ENCODE measurements at places on chromosomes 2 and 18.
A peak's percentile ranks its signal among the peaks of the same experiment; 100 is the strongest.

GRCh38 chr2:68238955-68239822 is 13.1 kb downstream of the PPP3R1 start:
- DNase-seq: no peak

DNA sequence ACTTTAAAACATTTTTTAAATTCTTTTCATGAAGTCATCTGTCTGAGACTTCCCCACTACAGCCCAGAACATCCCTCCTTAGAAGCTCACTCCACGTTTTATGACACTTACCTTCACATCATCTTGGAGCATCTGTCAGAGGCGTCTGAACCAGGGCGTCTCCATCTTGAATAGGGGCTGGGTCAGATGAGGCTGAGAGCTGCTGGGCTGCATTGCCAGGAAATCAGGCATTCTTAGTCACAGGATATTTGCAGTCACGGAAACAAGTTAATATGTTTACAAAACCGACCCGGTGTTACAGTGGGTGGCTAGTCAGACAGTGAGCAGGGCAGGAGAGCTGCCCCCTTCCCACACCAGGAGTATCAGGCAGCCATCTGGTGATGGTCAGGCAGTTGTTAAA is 456.5 kb downstream of the FBXO15 start:
- no peak for DNase-seq

GRCh38 chr2:85420536-85421259 is 2.2 kb downstream of the SH2D6 start:
- DNase-seq: peak; percentile 88

DNA sequence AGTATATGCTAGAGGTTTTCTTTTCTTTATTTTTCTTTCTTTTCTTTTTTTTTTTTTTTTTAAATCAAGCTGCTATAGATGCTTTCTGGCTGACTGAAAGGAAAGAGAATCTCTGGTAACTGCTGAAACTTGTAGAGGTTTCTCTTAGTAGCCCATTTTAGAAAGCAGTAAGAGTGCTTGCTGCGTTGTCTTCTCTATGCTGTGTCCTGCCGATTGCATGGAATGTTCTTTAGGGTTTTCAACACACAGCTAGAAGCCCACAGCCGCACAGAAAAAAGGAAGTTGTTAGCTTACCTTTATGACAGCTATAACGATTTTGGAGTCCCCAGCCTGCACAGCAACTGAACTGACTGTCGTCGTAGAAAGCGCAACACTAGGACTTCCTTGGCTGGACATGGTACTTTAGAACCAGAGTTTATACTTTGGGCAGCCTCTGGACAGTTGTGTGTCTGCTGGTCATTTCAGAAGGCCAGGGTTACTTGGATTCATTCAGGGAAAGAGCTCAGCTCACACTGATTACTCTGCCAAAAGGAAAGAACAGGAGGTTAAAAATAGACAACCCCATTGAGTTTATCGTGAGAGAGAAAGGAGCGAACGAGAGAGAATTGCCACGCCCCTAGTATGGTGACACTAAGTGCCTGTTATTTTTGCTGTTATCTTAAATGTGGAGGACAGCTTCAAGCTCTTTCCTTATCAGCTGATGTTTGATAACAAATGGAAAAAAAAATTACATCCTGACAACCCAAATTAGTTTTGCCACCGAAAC is at the start of gene CCDC141:
TSS of gene CCDC141 (minus strand) at position 592 of the 766 bp plus-strand sequence. CDS start at position 396, 196 bp downstream.
- DNase-seq: peak; percentile 2

DNA sequence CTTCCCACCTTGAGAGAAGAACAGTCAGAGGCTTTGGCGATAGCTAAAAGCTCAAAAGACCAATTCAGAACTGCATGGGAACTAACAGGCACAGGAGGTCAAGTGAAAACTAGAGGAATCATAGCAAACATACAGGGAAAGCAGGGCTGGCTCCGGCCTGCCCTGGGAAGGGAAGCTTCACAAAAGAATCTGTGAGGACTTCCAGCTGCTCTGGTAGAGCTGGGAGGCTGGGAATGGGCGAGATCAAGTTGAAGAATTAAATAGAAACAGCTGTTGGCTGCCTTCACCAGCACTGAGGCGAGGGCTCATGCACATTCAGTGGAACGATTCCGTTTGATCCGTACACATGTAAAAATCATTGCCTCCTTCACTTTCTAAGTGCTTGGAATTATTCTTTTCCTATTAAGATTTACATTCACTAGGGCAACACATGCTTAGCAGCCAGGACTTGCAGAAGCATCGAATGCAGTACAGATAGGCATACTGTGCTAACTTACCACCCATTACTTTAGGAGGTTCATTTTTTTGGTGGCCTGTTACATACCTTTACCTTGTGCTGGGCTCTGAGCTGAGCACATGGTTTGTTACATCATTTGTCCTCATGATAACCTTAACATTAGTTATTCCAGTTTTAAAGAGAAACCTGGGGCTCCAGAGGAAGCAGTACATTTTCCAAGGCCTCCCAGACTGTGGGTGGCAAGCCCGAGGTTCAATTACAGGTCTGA is 125.4 kb upstream of the RNF152 start:
- DNase-seq: no peak

DNA sequence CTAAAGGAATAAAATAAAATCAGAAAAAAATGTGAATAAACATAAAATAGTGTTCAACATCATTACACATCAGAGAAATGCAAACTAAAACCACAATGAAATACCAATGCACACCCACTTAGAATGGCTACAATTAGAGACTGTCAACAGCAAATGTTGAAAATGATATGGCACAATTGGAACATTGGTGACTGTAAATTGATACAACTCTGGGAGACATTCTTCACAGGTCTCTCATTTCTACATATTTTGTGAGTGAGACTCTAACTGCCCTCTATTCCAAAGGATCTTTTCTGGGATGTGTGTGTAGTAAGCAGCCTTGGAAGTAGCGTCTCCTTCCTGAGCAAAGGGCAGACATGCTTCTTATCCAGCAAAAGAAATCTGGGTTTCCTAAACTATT is 323.0 kb downstream of the FBXO15 start:
- no peak for DNase-seq

- no peak for DNase-seq
Observed at GRCh38 chr18:31356025-31356424, 20.6 kb upstream of the DSG4 start.

DNA sequence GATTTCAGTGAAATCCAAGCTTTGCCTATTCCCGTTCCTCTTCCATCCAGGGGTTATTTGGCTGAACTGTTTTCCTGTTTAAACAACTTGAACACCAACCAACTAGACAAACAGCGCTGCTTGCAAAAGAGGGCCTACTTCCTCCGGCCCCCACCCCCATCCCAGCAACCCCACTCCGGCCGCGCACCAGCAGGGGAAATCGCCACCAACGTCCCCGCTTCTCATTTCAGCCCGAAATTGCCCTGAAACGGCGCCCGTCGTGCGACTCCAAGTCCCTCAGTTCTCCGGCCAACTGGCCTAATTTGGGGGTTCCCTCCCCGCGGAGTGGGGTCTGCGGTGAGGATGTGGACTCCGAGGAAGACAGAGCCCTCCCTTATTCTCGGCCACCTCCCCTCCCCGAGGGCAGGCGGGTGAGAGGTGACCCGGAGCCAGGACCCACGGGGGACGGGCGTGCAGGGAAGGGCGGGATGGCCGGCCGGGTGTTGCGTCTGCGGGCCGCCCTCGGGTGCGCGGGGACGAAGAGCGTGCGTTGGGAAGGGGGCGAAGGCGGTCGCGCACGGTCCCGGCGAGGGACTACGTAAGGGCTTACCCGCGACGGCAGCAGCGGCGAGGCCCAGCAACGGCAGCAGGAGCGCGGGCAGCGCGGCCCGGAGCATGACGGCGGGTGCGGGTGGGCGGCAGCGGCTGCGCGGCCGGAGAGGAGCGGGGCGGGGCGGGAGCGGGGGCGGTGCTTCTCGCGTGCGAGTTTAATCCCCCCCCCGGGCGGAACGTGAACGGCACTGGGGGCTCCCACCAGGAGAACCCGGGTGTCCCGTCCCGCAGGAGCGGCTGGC is at the start of gene CD302:
TSS of gene CD302 (minus strand) at position 666 of the 833 bp plus-strand sequence. CDS start at position 656, 10 bp downstream.
- no peak for DNase-seq

DNA sequence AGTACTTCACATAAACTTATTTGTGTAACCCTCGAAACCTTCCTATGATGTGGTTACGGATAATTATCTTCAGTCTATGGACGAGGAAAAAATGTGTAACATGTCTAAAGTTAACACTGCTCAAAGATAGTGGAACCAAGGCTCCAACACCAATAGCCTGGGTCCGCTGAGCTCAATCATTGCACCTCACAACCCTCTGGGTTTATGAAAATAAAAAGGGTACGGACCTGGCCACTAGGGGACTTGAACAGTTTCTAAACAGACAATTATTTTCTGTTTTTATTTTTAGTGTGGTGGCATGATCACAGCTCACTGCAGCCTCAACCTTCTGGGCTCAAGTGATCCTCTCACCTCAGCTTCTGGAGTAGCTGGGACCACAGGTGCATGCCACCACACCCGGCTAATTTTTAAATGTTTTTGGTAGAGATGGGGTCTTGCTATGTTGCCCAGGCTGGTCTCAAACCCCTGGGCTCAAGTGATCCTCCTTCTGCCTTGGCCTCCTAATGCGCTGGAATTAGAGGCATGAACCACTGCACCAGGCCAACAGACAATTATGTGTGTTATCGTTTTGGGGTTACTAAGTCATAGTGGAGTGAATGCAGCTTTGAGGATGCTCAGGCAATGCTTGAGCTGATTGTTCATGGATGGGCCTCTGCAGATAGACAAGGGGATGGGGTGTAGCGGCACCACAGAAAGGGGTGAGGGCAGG is 10.1 kb downstream of the CASP8 start:
- DNase-seq: no peak

DNA sequence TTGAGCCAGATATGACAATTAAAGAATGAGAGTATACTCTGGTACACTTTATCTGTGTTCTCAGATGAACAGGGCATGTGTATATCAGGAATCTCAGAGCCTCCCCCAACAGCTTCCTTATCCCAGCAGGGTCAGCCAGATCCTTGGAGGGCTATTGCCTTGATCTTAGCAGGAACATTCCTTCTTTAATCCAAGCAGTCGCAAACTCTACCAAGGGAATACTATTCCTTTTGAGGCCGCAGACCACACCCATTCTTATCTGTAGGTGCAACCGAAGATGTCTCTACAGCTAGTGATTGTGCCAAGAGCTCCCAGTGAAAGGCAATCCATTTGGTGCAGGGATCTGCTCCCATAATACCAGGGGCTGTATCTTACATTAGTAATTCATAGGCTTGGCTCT is 118.3 kb upstream of the DOK6 start:
- DNase-seq: no peak

- no peak for DNase-seq
Observed at GRCh38 chr2:172607379-172607928, 51.6 kb downstream of the PDK1 start.

GRCh38 chr18:58831606-58832005 is 33.1 kb upstream of the ZNF532 start:
- no peak for DNase-seq

GRCh38 chr2:102138331-102138730 is 4.2 kb upstream of the IL1R1 start:
- peak; percentile 24 for DNase-seq

DNA sequence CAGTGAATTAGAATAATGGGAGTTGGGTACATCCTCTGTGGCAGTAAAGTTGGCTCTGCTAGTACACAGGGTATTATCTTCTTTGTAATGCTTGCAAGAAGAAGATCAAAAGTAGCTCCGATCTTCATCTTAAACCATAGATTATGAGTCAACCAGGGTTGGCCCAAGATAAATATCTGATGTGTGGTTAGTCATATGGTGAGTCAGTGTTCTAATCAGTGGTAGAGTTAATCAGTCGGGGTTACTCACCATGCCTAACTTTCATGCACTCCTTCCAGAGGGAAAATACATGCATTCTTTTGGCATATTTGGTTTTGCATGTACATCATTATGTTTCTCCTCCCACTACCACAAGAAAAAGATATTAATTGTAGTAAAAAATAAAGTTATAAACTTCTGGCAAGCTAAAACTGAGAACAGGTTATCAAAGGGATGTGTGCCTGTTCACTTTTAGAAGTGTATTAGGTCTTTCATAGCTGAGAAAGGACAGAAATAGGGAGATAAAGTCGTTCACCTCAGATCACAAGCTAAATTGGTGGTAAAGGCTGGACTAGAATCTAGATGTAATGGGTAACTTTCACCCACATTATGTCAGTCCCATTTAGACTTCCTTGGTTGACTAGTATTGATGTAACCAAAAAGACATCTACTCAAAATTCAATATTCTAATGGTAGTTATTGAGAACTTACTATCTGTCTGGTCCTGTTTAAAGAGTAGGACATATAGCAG is 684.4 kb downstream of the IRS1 start:
- DNase-seq: peak; percentile 19

DNA sequence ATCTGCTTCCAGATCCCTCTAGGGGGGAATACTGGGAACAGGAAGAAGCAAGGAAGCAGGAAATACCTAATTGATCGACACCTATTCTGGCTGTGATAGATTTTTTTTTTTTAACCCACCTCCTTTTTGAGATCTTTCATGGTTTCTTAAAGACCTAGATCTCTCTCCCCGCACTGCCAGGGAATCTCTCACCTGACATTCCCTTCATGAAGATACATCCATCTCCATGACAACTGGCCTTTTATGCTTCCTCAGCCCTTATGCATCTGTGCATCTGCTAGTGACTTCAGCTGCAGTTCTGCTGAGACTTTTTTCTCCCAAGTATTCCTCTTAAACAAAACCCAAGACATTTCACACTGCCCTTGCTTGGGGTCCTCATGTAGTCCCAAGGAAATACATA is 21.1 kb upstream of the CPO start:
- no peak for DNase-seq

- no peak for DNase-seq
Observed at GRCh38 chr2:230774348-230774951, 61.8 kb downstream of the CAB39 start.

- DNase-seq: no peak
Observed at GRCh38 chr2:121898483-121898882, 143.0 kb downstream of the TSN start.

DNA sequence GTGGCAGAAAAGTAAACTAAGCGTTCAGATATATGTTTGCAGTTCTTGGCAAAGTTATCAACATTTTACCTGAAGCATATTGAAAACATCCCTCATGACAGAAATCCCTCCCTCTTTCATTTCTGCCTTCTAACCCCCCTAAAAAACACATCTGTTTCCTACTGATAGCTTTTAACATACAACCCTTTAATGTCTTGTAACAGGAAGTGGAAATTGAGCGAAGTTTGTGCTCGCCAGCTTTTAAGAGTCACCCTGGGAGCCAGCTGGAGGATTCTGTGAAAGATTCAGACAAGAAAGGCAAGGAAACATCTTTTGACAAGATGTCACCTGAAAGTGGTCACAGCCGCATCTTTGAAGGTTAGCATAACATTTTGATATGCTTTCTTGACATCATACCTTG is 247.4 kb downstream of the XIRP2 start:
- no peak for DNase-seq

GRCh38 chr2:225008179-225008856 is 34.0 kb downstream of the DOCK10 start:
- no peak for DNase-seq

- DNase-seq: no peak
Observed at GRCh38 chr18:60372596-60372995, at the start of gene MC4R. TSS of gene MC4R (minus strand) at chr18:60372775. CDS start at chr18:60372349, 426 bp downstream.

DNA sequence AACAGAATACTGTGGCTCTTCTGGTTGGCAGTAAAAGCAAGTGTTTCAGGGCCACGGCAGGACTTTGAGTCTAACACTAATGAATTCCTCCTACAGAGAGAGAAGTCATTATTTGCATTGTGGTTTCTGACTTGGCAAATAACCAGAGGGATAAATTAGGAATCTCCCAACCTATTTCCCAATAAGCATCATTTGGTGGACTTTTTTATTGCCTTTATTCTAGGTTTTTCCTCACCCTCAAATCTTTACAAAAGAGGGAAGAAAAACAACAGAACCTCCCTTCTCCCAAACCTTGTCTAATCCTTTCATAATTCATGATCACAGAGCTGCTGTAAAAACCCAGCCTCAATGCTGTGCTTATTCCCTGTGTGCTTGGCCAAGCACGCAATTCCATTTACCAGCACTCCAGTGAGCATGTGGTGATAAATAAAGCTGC is 179.7 kb downstream of the AGPS start:
- DNase-seq: no peak

GRCh38 chr2:82023710-82024109 is 1719.2 kb upstream of the LRRTM1 start:
- no peak for DNase-seq

All from CD4-positive, alpha-beta T cell (primary cell).